HepG2 (cell line): ENCODE measurements at places on chromosomes 3 and 15.

DNA sequence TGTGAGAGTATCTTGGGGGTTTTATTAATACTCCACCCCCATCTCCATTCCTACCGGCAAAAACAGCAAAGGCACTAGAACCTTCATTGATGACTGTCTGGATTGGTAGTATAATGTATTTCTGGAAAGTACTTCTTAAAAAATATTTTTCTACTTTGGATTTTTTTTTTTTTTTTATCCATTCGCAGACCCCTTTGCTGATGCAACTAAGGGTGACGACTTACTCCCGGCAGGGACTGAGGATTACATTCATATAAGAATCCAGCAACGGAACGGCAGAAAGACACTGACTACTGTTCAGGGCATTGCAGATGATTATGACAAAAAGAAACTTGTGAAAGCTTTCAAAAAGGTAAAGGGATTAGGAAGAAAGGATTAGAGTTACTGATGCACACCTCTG is 1.2 kb downstream of the EIF1B start:
- no peak for DNase-seq

DNA sequence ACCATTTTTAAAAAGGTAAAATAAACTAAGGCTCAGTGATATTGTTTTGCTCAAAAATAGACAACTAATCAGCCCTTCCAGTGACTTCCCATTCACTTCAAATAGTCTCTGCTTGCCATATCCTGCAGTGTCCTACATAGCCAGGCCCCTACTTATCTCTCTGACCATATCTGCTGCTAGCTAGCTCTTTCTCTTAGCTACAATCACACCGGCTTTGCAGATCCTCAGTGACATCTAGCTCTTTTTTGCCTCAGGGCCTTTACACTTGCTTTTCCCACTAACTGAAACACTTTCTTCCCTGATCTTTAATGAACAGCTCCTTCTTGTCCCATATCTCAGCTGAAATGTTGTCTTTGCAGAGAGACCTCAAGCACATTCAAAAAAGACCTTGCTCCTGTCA is 161.3 kb downstream of the IL5RA start:
- no peak for DNase-seq

DNA sequence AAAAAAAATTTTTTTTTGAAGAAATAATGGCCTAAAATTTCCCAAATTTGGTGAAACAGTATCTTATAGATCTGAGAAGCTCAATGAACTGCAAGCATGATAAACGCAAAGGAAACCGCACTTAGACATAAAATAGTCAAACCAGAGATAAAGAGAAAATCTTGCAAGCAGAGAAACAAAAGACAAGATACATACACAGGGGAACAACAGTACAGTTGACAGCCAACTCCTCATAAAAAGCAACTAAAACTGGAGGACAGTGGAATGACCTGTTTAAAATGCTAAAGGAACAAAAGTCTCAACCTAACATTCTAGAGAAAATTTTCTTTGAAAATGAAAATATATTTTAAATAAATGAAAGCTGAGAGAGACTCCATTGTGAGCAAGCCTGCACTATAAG is 107.5 kb downstream of the RASA2 start:
- DNase-seq = no peak

- no peak for DNase-seq
Measured at GRCh38 chr15:52317022-52317421, 21.4 kb upstream of the MYO5C start.

DNA sequence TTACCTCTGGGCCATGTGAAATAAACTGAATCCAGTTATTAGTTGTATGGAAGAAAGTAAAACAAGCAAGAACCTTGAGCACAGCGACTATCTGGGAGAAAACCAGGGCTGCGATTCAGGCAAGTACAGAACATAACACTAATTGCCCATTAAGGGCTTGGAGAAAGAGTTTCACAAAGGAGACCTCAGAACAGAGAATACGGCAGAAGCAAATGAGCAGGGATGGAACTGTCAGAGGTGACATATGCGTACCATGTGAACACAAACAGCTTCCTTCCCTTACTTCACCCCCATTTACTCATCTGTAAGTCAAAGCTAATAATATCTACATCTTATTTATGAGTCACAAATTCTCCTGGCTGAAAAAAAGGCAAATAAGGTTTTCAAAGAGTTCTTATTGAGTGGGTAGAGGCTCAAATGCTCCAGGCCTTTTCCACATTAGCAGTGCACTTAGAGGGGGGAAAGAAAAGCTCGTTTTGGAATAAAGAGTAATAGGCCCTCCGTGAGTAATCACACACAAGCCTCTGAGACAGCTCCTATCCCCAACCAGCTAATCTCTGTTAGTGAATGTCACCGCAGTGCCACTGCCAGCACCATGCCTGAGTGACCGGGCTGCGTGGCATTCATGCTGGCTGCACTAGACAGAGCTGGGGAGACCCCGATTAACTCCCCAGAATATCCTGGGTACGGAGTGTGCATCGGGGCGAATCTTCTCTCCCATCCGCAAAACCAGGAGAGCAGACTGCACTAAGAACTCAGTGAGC is 2.6 kb downstream of the PCSK6 start:
- no peak for DNase-seq

GRCh38 chr3:141367038-141367730 is 1.1 kb upstream of the ZBTB38 start:
- DNase-seq = no peak

- DNase-seq = no peak
Measured at GRCh38 chr3:187261541-187261969, 30.0 kb downstream of the MASP1 start.

- DNase-seq = no peak
Measured at GRCh38 chr3:51578238-51578637, 39.7 kb downstream of the RAD54L2 start.

- no peak for DNase-seq
Measured at GRCh38 chr3:195078891-195079440, 192.0 kb downstream of the XXYLT1 start.

DNA sequence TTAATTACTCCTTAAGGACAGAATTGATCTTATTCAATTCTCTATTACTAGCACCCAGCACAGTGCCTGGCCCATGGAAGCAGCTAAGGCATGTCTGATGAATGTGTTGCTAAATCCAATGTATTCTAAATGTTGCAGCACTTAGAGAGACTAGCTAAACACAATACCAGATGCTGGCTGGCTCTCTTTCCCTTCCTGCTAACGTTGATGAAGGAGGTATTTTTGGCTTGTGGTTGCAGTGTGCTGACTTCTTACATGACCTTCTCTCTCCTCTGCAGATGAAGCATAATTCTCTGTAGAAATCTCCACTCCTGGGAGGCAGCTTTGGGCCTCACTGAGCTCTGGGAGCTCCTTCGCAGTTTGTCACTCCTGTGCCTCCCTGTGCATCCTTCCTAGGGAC is 183.6 kb downstream of the PEX5L start:
- DNase-seq = no peak

DNA sequence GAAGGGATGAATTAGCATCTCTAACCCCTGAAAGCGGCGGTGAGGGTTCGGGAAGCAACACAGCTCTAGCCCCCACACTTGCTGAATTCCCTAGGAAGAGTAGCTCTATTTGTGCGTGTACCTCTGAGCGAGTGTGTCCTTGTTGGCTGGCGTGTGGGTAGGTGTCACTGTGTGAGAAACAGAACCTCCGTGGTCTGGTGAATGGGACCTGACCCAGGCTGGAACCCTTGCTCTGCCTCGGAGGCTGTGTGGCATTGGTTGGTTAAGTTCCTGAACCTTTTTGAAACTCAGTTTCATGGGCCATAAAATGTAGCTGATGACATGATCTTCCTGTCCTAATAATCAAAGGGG is 414 bp upstream of the TMEM115 start:
- no peak for DNase-seq

DNA sequence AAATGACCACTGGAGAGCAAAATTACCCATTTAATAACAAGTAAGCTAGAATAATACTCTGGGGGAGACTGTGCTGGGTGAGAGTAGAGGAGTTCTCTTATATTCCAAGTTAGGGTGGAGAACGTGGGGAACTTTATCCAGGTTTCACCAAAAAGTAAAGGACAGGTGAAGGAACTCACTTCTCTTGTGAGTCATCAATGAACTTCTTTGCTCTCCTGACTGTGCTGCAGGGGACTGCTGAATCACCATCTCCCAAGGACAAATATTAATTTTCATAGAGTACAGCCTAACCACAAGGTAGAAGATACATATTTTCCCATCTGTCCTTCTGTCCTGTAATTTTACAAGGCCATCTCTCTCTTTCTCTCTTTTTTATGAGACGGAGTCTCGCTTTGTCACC is 8.3 kb upstream of the PDCD6IP start:
- DNase-seq = no peak

GRCh38 chr3:120304616-120305015 is 19.6 kb upstream of the GPR156 start:
- DNase-seq = no peak

DNA sequence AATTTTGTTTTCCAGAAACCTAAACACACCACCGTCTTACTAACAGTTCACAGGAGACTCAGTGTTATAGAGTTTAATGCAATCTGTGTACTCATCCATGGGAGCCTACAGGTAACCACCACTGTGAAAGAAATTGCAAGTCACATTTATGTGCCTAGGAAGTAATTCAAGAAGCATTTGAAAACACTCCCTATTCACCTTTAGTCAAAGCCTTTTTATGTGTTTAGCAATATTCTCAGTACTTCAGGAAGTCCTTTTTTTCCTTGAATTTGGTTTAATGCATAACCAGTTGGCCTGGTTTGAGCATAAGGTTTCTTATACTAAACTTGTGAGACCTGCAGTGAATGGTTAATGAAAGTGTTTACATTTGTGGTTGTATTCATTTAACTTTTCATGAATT is 346.1 kb downstream of the CHST2 start:
- DNase-seq = no peak

DNA sequence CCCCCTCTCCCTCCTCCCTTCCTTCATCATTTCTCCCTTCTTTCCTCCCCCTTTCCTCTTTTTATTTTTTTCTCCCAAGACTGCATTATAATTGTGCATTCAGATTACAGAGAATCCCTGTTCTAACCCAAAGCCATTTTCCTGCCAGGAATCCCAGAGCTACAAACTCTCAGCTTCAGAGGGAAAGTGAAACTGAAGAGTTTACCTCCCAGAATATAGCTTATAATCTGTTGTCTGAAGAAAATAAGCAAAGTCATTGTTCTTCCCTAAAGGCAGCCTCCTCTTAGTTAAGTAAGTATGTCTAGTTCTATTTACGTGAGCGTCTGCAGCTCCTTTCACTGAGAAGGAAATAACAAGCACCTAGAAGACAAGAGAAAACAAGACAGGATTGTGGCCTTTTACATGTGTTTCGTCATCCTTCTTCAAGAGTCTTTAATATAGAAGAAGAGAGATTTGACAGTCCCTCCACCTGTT is 97.2 kb downstream of the CHST2 start:
- no peak for DNase-seq

- no peak for DNase-seq
Measured at GRCh38 chr15:93986400-93986984, 244.9 kb upstream of the MCTP2 start.

DNA sequence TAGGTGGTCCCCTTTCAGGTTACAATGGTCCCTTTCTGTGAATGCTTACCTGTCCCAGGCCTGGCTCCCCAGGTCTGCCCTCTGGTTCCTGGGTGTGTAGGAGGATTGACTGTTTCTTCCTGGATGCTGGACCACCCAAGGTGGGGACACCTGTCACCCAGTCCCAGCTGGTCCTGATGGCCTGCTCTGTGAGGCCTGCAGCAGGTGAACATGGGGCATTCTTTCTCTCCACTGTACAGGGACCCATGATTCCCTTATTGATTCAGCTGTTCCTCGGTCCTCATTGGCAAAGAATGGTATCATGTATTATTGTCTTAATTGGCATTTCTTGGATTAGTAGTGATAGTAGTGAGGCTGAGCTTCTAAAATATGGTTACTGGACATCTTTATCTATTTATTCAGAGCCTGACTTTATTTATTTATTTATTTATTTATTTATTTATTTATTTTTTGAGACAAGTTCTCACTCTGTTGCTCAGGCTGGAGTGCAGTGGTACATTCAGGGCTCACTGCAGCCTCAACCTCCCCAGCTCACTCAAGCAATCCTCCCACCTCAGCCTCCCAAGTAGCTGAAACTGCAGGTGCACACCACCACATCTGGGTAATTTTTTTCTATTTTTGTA is 8.8 kb upstream of the DNAJA4 start:
- no peak for DNase-seq

DNA sequence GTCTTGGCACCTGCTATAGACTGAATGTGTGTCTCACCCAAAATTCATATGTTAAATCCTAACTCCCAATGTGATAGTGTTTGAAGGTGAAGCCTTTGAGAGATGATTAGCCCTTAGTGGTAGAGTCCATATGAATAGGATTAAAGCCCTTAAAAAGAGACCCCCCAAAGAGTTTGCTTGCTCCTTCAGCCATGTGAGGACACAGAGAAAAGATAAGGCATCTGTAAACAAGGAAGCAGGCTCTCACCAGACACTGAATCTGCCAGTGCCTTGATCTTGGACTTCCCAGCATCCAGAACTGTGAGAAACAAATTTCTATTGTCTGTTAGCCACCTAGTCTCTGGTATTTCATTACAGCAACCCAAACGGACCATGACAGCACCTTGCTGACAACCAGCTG is 16.6 kb downstream of the KPNA1 start:
- DNase-seq = no peak

- no peak for DNase-seq
Measured at GRCh38 chr15:100247228-100248225, 94.2 kb downstream of the ADAMTS17 start.

DNA sequence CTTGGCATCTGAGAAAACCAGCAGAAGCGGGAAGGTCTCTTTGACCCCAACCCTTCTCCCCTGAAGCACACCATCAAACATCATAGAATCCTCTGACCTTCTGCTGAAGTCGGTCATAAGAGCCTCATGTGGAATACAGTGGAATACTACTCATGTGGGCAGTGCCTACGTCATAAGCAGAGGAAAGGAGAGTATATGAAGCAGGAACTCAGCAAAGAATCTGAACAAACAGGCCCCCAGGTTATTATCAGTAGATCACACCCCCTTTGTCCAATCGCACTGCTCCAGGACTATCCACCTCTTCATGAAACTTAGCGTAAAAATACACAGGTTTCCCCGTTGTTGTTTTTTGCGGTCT is 394.1 kb upstream of the PROK2 start:
- DNase-seq = no peak

GRCh38 chr3:65545429-65545828 is 493.3 kb downstream of the MAGI1 start:
- DNase-seq = no peak

GRCh38 chr15:69060744-69061143 is 46.2 kb downstream of the NOX5 start:
- no peak for DNase-seq

DNA sequence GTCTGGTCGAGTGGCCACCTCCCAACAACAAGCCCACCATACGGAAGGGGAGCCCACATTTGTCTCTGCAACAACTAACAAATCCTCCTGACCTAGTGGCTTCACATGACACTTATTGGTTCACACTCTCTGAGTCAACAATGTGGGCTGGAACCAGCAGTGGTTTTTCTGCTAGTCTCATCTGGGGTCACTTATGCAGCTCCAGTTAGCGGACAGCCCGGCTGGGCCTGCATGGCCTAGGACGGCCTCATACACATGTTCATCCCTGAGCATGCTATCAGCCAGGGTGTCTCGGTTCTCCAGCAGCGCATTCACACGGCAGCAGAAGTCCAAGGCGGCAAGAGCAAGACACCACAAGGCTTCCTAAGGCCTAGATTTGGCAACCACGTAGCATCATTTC is 281.7 kb downstream of the XXYLT1 start:
- DNase-seq = no peak
